ENCODE measurements at places on chromosomes 2 and 18. TPM values are rescaled to one million over a fixed set of nuclear protein-coding genes. Genes with fewer than 3 reads are reported as not detected.

DNA sequence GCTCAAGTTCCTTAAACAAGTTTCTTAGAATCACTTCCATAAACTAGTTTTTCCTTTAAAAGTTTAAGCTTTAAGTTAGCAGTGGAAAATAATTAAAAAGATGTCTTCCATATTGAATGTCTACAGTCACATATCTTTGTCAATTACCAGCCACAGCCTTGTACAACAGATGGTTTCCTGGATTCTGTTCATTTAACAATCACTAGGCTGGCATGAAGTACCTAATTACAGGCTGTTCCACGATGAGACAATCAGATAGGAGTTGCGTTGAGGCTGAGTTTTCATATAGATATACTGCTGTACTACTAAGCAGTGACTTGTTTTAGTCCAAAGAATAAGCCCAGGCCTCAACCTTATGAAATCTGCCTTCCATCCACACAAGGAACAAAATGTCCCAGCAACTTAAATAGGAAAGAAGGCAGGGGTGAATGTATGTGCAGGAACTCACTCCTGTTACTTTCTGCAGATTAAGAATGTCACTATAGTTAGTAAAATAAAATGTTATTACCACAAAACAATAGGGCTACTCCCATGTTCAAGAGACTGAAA is 131.0 kb downstream of the ZAP70 start:
- no peak for DNase-seq

DNA sequence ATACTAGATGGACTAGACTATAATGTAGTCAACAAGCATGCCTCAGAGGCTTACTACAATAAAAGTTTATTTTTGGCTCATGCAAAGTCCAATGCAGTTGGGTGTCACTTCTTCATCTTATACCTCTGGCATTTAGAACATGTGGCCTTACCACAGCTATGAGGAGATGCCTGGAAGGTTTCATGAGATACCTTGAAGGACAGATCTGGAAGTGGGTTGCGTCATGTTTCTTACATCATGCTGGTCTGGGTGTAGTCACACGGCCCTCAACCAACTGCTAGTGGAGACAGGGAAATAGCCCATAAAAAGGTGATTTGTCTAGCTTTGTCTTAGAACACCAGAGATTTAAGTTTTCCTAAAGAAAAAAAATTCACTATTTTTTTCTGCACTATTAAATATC is 91.7 kb upstream of the MMADHC start:
- DNase-seq, result peak; percentile 61

- DNase-seq, result no peak
These were observed 191.3 kb downstream of the AGAP1 start for GRCh38 chr2:235685024-235685721.

DNA sequence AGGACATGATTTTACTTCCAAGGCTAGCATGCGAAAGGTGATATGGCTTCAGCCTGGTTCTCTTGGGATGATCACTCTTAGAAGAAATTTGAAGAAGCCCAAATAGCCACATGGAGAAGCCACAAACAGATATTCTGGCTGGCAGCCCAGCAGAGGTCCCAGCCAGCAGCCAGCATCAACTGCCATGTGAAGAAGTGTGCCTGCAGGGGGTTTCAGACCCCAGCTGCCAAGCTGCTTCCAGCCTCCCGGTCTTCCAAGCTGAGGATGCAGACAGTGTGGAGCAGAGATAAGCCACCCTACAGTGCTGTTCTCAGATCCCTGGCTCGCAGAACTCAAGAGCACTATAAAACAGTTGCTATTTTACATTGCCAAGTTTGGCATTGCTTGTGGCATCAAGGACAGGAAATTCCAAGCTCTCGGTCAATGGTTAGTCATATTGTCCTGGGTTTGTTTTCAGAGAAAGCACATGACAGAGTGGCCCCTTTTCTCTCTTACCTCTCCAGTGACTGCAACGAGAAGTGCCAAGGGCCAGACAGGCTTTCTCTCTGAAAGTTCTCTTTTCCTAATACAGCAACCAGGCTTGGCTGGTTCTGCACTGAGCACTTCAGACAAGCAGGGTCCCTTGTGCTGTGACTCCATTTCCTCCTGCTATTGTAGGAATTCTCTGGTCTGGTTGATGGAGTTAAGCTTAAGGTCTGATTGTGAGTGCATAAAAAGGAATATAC is 223.7 kb downstream of the ANKRD30B start:
- DNase-seq, result no peak

GRCh38 chr2:198036029-198036879 is 231.9 kb downstream of the PLCL1 start:
- DNase-seq, result no peak

DNA sequence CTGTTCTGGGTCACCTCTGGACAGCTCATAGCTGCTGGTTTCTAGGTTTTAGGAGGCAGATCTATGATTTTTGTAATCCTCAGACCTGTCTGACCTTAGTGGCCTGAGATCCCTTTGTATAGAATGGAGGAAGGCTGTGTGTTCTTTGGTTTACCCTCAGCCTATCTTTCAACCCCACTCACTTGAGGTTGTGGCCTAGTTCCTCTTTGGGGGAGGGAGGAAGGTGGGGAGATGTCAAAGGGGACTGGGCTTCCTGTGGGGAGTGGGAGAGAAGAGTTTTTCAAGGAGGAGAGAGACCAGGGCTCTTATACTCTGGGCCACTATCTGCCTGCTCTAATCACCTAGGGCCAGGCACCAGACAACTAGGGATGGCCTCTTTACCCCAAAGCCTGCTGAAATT is 28.5 kb downstream of the SEMA4F start:
- no peak for DNase-seq

DNA sequence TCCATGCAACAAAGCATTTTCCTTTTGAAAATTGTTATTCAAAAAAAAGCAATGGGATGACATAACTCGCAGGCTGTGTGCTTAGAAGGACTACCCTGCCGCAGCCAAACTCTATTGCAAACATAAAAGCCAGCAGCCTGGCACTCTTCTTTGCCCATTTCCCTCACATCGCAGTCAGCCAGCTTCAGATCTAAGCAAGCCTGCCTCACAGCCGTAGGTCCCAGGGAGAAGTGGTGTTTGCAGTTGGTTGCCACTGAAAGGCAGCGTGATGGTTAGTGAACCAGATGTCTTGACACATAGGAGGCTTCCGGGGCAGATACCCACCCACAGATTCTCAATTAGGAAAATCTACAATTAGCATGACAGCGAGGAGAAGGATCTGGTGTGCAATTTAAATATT is 655.2 kb downstream of the RNF144A start:
- no peak for DNase-seq

- peak; percentile 49 for DNase-seq
These were observed 4.7 kb downstream of the ZEB2 start for GRCh38 chr2:144515099-144515695.

- DNase-seq, result no peak
These were observed 20.3 kb downstream of the INO80C start for GRCh38 chr18:35477497-35477896.

- DNase-seq, result peak; percentile 21
These were observed 262.3 kb downstream of the NRXN1 start for GRCh38 chr2:50769406-50770181.

DNA sequence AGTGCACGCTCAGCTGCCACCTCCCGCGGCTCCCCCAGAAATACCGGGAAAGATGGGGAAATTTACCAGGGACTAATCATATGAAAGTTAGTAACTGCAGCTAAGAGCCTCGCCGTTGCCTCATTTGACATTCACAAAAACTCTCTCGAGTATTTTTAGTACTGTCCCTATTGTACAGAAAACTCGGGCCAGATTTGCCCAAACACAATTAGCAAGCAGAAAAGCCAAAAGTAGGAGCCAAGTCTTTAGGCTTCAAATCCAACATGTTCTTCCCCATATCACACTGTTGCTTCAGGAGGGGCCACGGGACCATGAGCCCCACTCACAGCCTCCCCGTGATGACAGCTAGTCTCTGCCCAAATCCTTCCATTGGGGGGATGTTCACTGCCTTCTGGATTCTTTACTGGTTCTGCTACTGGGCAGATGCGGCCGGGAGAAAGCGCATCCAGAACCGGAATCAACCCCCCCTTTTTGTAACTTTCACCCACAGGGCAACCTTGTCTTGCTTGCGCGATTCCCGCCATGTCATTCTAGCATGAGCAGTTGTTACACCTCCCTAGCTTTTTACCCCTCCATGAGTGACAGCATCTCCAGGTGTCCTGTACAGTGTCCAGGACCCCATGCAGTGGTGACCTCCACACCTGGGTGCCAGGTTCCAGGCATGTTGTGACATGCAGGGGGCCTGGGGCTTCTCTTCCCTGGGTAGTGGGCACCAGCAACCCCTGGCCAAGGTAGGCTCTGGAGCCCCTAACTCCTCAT is 35.2 kb downstream of the CENPO start:
- DNase-seq, result no peak

DNA sequence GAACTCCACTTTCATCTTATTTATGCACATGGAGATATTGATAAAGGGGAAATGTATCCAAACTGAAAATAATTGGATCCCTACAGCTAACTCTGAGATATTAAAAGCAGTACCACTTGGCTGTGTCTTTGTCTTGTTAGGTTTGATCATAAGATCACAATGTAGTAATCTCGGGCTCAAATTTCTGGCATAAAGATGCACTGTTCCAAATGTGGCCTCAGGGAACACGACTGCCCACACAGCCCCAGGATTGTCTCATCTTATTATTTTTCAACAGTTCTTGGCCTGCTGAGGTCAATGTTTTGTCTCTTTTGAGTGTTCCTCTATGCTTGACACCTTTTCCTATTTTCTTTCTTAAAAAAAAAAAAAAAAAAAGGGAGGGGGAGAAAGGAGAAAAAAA is 114.1 kb downstream of the GBX2 start:
- no peak for DNase-seq

GRCh38 chr2:175560521-175561169 is 379.1 kb upstream of the ATP5MC3 start:
- no peak for DNase-seq

- DNase-seq, result no peak
These were observed 129.8 kb upstream of the SOX11 start for GRCh38 chr2:5562426-5562825.

DNA sequence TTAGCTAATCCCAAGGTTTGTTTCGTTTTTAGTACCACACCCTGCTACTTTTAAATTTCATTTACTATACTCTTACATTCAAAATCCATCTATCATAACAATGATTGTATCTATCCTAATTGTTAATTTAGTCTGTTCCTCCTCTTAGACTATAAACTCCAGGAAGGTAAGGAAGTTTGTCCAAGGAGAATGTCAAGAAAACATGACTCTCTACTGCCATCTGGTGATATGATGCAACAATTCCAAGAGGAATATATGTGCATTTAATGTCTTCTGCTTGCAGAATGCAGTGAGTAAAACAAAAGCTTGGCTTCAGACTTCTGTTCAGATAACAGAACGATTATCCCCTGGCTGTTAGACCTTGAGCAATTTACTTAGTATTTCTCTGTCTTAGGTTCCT is 1267.1 kb downstream of the LRP1B start:
- peak; percentile 75 for DNase-seq

DNA sequence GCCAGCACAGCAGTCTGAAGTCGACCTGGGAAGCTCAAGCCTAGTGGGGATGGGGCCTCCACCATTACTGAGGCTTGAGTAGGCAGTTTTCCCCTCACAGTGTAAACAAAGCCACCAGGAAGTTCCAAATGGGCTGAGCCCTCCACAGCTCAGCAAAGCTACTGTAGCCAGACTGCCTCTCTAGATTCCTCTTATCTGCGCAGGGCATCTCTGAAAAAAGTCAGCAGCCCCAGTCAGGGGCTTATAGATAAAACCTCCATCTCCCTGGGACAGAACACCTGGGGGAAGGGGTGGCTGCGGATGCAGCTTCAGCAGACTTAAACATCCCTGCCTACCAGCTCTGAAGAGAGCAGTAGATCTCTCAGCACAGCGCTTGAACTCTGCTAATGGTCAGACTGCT is 218.4 kb upstream of the VRK2 start:
- no peak for DNase-seq

Gene REG3A
- total RNA-seq, result not detected

Gene BOK
- 57.0 TPM for total RNA-seq

Gene IHH
- not detected for total RNA-seq

Gene CDH19
- not detected for total RNA-seq

Gene CENPA
- 5.6 TPM for total RNA-seq

Gene KLHL30
- total RNA-seq, result 0.87 TPM

Gene PAX8
- 86.5 TPM for total RNA-seq

Gene COLEC12
- 0.52 TPM for total RNA-seq

Gene TCF7L1
- total RNA-seq, result 1.4 TPM

Gene ZCCHC2
- 11.7 TPM for total RNA-seq

Gene GKN2
- total RNA-seq, result not detected

Gene NDC80
- 13.7 TPM for total RNA-seq

Gene PROKR1
- not detected for total RNA-seq

Gene RTP5
- not detected for total RNA-seq

Gene ARHGAP15
- not detected for total RNA-seq

Measured in renal cortical epithelial cell (primary cell).